ENCODE measurements at places on chromosomes 12 and 14.
A peak's percentile ranks its signal among the peaks of the same experiment; 100 is the strongest.

- DNase-seq, result no peak
These were observed 166.7 kb upstream of the SYT1 start for GRCh38 chr12:78697817-78698415.

DNA sequence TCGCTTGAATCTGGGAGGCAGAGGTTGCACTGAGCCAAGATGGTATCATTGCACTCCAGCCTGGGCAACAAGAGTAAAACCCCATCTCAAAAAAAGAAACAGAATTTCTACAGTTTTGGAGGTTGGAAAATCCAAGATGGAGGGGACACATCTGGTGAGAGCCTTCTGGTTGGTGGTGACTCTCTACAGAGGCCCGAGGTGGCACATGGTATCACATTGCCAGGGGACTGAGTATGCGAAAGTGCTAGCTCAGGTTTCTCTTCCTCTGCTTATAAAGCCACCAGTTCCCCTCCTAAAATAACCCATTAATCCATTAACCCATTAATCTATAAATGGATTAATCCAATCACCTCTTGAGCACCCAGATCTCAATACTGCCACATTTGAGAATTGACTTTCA, 70.8 kb upstream of the DACT1 start:
- no peak for DNase-seq

DNA sequence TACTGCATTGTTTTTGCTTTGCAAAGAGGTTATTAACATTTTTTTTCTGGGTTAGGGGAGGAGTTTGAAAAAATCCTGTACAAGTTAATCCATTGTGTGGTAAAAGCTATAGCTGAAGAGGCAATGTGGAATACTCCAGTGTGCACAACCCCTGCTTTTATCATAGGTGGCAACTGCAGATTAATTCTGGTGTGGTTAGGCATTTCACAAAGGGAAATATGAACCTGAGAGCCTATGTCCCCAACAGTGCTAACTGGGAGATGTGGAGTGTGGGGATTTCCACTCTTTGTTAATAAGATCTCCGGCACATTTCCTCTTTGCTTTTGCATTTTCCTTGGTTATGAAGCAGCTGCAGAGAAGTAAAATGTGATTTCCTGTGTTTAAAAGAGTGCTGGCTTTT, 33.6 kb downstream of the PRORP start:
- DNase-seq, result no peak

GRCh38 chr14:66804141-66804540, 296.2 kb downstream of the GPHN start:
- DNase-seq, result no peak

DNA sequence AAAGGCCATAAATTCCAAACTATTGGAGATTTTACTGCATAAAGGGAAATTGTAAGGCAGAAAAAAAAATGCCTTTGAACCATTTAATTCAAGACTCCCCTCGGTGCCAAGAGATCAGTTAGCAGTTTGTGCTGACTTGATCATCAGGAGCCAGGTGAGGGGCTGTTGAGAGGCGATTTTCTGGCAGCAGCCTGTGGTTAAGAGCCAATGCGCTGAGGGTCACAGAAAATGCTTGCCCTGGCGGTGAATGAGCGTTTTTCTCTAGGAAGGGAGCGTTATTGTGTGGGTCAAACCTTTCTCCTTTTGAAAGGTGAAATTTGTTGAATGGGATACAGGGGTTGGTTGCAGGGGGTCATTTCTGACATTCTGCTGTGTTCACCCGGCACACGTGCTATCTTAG, 4.7 kb downstream of the SRRM4 start:
- no peak for DNase-seq

DNA sequence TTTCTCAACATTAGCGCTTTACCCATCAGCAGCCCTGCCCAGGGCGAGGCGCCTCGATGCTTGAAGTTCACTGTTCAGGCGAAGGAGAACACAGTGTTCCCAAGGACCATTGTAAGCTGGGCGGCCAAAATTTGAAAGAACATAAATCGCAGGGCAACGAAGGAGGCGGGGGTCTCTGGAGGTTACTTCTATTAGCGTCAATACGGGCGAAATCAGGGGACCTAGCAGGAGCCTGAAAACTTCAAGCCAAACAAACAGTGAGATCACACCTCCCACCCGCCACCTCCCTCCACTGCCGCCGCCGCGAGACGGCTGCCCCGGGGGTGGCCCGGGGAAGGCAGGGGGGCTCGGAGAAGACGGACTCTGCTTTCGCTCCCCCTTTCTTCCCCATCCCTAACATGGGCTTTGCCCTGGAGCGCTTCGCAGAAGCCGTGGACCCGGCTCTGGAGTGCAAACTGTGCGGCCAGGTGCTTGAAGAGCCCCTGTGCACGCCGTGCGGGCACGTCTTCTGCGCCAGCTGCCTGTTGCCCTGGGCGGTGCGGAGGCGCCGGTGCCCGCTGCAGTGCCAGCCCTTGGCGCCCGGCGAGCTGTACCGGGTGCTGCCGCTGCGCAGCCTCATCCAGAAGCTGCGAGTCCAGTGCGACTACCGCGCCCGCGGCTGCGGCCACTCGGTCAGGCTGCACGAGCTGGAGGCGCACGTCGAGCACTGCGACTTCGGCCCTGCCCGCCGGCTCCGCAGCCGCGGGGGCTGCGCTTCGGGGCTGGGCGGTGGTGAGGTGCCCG, at the start of gene PDZRN4:
Gene PDZRN4, plus strand, starts transcription at position 263 of the 783 bp plus-strand sequence.
- peak; percentile 32 for DNase-seq

DNA sequence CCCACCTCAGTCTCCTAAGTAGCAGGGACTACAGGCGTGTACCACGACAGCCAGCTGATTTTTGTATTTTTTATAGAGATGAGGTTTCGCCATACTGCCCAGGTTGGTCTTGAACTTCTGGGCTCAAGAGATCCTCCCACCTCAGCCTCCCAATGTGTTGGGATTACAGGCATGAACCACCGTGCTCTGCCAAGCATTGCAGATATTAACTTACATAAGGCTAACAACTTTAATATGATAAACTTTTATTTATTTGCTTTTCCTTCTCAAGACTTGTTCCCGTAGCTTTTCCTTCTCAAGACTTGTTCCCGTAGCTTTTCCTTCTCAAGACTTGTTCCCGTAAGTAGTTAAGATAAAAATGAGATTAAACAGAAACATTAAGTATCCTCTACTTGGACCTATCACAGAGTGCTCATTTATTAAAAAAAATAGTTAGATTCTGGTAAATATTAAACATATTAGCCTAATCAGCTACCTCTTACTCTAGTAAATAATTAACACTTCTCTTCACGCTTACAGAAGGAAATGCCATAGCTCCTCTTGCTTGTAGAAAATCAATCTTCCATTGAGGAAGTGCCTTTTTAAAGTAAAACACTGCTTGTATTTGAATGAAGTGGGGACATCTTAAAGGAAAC, 157.7 kb upstream of the KITLG start:
- no peak for DNase-seq

GRCh38 chr12:71626768-71627167, 36.9 kb downstream of the ZFC3H1 start:
- no peak for DNase-seq

DNA sequence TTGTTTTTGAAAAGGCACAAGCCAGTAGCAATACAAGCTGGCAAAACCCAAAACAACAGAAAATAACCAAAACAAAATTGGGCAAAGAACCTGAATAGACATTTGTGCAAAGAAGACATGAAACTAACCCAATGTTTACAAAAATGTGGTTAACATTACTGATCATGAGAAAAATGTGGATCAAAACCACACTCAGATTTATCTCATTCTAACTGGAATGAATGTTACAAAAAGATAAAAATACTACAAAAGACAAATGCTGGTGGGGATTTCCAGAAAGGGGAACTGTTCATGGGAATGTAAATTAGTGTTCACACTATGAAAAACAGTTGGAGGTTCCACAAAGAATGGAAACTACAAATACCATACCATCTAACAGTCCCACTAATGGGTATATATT, 26.6 kb downstream of the ASCL4 start:
- DNase-seq, result no peak

GRCh38 chr14:77583657-77584056, 32.8 kb downstream of the SPTLC2 start:
- no peak for DNase-seq

- peak; percentile 30 for DNase-seq
These were observed 372.1 kb upstream of the FAR2 start for GRCh38 chr12:28776913-28777422.

DNA sequence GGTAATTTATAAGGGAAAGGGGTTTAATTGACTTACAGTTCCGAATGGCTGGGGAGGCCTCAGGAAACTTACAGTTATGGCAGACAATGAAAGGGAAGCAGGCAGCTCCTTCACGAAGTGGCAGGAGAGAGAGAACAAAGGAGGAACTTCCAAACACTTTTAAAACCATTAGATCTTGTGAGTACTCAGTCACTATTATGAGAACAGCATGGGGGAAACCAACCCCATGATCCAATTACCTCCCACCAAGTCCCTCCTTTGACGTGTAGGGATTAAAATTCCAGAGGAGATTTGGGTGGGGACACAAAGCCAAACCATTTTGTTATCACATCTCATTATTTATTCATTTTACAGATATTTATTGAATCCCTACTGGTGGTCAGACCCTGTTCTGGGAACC, 822.8 kb downstream of the GALC start:
- no peak for DNase-seq

- no peak for DNase-seq
These were observed 34.9 kb upstream of the HNF1A start for GRCh38 chr12:120943482-120943881.

DNA sequence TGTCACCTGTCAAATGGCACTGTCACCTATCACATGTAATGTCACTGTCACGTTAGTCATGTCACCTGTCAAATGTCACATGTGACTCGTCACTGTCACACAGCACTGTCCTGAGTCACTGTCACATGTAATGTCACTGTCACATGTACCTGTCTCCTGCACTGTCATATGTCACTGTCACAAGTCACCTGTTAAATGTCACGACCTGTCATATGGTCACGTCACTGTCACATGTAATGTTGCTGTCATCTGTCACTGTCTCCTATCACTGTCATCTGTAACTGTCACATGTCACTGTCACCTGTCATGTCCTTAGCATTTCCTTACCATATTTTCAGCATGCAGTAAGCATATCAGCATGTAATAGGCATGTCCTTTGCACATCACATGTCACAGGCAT, 27.1 kb upstream of the TESC start:
- no peak for DNase-seq

GRCh38 chr12:114864837-114865551, 181.0 kb upstream of the TBX3 start:
- no peak for DNase-seq

GRCh38 chr12:4267704-4268328, 5.7 kb upstream of the CCND2 start:
- DNase-seq, result no peak

- DNase-seq, result no peak
These were observed 49.0 kb upstream of the CPNE8 start for GRCh38 chr12:38954238-38954873.

- DNase-seq, result no peak
These were observed 309.2 kb downstream of the PAWR start for GRCh38 chr12:79381248-79382208.

GRCh38 chr12:131808744-131809371, 19.3 kb upstream of the MMP17 start:
- DNase-seq, result no peak

- no peak for DNase-seq
These were observed 67.6 kb downstream of the AACS start for GRCh38 chr12:125132698-125133400.

- DNase-seq, result no peak
These were observed 3.6 kb downstream of the NXPH4 start for GRCh38 chr12:57219993-57220754.

- no peak for DNase-seq
These were observed 38.1 kb downstream of the CCDC88C start for GRCh38 chr14:91379579-91379932.

GRCh38 chr12:6461401-6462233, 8.9 kb downstream of the VAMP1 start:
- no peak for DNase-seq

DNA sequence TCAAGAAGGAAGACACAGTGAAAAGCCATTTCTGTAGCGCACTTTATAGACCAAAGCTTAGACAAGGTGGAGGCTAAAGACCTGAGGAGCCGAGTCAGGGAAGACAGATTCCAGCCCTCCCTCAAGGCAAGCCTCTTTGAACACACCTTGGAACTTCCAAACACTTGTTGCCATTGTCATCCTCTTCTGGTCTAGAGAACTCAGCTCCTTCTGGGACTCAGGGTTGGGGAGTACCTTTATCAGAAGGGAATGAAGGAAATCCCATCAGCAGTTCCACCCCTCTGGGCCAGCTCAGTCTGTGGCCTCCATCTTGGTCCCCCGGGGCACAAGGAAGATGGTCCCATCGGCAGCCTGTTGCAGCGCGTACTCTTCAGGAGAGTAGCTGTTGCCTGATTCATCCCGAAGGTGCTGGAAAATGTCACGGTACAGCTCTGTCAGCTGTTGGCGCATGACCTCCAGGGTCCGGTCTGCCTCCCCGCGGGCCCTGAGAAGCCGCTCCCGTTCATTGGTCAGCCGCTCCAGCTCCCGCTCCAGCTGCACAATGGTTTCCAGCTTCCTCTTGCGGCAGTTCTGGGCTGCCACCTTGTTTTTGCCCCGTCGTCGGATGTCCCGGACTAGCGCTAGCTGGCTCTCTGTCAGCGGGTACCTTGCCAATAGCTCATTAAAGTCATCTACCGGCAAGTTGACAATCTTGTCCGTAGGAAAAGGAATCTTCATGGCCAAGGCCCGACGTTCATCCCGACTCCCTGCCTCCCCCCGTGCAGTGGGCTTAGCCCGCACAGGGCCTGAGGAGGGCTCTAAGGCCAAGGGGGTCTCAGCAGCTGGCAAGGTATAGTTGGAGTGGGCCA, 8.5 kb downstream of the NFE2 start:
- DNase-seq, result no peak

GRCh38 chr14:58327019-58327418, 28.7 kb downstream of the ARID4A start:
- DNase-seq, result no peak

GRCh38 chr12:27434673-27435565, 11.6 kb upstream of the SMCO2 start:
- no peak for DNase-seq

DNA sequence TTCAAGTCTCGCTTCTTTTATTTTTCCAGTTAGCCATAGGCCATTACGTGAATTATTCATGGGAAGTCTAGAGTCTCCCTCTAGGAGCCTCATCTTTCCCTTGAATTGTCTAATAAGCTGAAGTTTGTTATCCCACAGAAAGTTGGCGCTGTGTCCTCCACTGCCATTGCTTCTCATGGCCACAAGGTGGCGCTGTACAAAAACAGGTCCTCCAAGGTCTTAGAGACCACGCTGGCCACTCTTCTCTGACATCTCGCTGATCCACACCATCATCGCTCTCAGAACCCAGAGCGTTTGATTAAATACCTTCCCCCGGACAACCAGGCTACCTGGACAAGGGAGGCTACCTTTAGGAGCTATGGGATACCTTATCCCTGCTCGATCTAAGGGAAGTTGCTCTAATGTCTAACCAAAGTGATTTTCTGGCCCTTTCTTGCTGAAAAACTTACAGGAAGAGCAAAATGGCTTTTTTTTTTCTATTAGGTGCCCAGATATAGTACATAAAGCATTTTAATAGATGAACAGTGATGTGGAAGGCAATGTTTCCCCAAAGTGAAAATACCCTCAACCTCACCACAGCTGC, 110.0 kb downstream of the CCDC60 start:
- DNase-seq, result peak; percentile 15

DNA sequence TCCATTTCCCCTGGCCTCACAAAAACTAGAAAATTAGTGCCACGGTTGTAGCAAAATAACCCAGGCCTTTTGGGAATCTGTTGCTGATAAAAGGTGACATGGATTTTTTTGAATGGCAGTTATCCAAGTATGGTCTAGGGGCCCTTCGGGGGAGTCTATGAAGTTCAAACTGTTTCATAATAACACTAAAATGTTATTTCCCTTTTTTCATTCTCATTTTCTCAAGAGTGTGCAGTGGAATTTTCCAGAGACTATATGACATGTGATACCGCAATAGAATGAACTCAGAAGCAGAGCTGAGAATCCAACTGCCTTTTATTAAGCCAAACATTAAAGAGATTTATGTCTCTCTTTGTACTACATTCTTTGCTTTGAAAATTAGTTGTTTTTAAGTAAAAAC, 26.9 kb downstream of the GSTZ1 start:
- no peak for DNase-seq
